Colonic mucosa (tissue), 4 donors: ENCODE measurements at places on chromosomes 1 and 21. TPM values are rescaled to one million over a fixed set of nuclear protein-coding genes. Genes with fewer than 3 reads are reported as not detected.

The APCS gene
- not detected for total RNA-seq

GRCh38 chr1:153567621-153568366 lies 2.1 kb upstream of the S100A2 start:
- H3K4me3 ChIP-seq = no peak overlapping the region
- peak overlapping the region; percentile 97 for H3K27ac ChIP-seq
- peak; percentile 39 for DNase-seq
- no peaks in the 10 kb centered on the region for H3K27me3 ChIP-seq
- H3K4me1 ChIP-seq = peaks cover 29% of the 10 kb centered on the region
- no peaks in the 10 kb centered on the region for H3K36me3 ChIP-seq

- no peaks in the 10 kb centered on the region for H3K36me3 ChIP-seq
- H3K4me3 ChIP-seq = peak overlapping the region; percentile 61
- H3K27me3 ChIP-seq = no peaks in the 10 kb centered on the region
- peaks cover 3% of the 10 kb centered on the region for H3K4me1 ChIP-seq
Measured at GRCh38 chr1:27960762-27961645, 1.2 kb downstream of the XKR8 start.

DNA sequence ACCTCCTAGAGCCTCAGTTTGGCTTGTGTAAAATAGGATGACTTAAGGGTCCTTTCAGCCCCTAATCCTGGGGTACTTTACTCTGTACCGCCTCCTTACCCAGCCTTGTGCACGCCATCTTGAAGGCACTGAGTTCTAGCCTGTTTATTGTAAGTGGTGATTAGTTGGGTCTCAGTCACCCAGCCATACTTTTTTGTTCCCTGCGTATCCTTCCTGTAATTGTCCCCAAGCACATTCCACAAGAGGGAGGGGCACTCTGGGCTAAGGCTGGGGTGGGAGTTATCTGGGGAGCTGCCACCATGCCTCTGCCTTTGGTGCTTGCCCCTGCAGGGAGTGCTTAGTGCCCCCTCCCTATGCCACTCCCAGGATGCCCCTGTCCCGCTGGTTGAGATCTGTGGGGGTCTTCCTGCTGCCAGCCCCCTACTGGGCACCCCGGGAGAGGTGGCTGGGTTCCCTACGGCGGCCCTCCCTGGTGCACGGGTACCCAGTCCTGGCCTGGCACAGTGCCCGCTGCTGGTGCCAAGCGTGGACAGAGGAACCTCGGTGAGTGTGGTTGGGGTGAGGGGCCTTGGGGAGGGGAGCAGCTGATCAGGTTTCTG lies 856 bp downstream of the FDPS start:
- peak overlapping the region; percentile 49 for H3K4me3 ChIP-seq
- H3K27me3 ChIP-seq = no peaks in the 10 kb centered on the region
- DNase-seq = peak; percentile 53
- peaks cover 3% of the 10 kb centered on the region for H3K4me1 ChIP-seq
- peak overlapping the region; percentile 83 for H3K27ac ChIP-seq

GRCh38 chr1:146032631-146033219 lies 11.2 kb upstream of the HJV start:
- H3K27me3 ChIP-seq = no peaks in the 10 kb centered on the region
- H3K27ac ChIP-seq = no peak overlapping the region
- no peaks in the 10 kb centered on the region for H3K36me3 ChIP-seq
- H3K4me3 ChIP-seq = no peak overlapping the region
- no peak for DNase-seq
